ENCODE measurements at places on chromosomes 5 and 9.

- DNase-seq = peak; percentile 75
These were observed 10.6 kb upstream of the PPP1R26 start for GRCh38 chr9:135468854-135469521.

- DNase-seq = no peak
These were observed 32.0 kb upstream of the HMCN2 start for GRCh38 chr9:130233587-130233945.

DNA sequence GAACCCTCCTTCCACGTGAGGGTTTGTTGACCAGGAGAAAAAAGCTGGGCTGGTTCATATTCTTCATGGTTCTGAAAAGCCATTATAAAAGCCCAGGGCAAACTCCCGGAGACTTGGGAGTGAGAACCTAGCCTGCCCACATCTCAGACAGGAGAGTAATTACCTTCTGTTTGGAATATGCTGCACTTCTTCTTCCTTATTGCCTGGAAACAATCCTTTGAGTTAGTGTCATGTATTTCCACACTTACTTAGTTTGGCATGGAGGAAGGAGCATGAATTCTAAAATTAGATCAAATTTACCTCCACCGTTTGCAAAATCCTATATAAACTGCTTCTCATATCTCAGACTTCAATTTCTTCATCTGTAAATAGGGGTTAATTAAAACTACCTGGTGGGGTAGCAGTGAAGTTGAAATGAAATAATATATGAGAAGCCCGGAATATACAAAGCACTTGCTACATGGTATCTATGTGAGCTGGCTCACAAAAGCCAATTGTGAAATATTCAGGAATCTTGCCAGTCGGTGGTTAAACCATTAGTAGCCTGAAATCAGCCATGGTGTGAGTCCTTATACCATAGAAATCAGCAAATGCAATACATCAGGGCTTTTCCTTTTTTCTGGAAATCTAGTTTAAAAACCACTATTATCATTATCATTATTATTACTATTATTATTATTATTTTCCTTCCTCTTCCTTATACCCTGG, 140.0 kb upstream of the RAD23B start:
- no peak for DNase-seq

DNA sequence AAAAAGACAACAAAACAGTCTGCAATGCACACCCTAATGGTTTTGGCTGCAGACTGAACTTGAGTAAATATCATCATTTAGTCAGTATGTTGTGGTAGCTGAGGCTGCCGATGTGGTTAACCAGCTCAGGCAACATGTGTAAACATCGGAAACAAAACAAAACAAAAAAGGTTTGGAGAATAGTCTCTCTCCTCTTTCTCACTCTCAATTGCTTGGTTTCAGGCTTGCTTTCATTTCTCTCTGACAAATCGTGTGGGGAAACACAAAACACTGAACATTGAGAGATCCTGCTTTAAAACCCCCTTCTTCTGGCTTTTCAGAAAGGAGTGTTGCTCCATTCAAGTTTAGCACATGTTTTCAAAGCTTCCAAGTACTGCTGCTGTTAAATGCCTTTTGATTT, 453.3 kb downstream of the BNC2 start:
- no peak for DNase-seq

DNA sequence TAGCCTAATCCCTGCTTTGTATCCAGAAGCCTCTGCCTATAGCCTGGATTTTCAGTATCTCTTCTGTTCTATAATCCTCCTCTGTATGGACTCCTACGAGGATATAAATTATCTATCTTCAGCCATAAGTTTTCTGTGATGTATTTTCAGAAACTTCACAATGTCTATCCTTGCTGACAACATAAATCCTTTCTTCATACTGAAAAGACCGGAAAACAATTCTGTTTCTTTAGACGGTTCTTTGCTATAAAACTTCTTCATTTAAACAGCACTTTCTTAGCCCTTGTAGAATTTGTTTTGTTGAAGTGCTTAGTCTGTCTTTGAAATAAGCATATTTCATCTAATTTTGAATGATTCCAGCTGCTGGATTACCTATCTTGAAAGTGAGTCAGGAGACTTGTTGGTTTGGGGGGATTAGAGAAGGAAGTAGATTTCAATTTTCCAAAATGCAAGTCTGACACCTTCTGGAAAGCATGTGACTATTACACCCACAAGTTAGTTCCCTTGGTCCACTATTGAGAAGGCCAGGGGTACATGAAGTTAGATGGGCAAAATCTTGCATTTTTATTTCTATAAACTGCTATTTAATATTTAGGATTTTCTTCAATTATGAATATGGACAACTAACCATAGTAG, 96.3 kb upstream of the RANBP3L start:
- no peak for DNase-seq
